ENCODE measurements at places on chromosomes 11 and 22.
A peak's percentile ranks its signal among the peaks of the same experiment; 100 is the strongest.

- DNase-seq: peak; percentile 97
Observed at GRCh38 chr11:64317961-64318765, at the start of gene PRDX5. Gene PRDX5, plus strand, starts transcription at chr11:64318121. Its CDS starts 95 bp downstream, at chr11:64318216.

DNA sequence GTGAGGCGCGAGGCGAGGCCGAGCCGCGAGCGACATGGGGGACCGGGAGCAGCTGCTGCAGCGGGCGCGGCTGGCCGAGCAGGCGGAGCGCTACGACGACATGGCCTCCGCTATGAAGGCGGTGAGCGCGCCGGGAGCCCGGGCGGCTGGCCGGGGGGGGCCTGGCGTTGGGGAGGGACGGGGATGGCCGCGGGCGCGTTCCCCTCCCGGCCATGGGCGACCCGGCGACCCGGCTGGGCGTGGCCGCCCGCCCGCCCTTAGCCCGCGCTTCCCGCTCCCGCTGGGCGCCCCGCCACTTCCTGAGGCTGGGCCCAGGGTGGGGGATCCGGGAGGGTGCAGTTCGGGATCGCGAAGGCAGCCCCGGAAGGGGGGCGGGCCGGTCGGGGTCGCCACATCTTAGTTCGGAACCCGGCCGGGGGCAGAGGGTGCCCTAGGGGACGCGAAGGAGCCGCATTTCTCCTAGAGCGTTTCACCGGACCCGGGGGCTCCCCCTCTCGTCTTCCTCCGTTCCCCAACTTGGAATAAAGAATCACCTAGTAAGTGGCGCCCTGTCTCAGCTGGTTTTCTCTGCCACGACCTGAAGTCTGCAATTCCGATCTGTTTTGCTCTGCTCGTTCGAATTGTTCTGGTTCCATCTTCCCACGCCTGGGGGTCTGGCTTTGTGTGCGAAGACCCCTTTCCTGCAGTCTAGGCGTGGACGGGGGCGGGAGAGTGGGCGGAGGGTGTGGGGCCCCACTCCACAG, 536 bp downstream of the YWHAH start:
- peak; percentile 22 for DNase-seq

DNA sequence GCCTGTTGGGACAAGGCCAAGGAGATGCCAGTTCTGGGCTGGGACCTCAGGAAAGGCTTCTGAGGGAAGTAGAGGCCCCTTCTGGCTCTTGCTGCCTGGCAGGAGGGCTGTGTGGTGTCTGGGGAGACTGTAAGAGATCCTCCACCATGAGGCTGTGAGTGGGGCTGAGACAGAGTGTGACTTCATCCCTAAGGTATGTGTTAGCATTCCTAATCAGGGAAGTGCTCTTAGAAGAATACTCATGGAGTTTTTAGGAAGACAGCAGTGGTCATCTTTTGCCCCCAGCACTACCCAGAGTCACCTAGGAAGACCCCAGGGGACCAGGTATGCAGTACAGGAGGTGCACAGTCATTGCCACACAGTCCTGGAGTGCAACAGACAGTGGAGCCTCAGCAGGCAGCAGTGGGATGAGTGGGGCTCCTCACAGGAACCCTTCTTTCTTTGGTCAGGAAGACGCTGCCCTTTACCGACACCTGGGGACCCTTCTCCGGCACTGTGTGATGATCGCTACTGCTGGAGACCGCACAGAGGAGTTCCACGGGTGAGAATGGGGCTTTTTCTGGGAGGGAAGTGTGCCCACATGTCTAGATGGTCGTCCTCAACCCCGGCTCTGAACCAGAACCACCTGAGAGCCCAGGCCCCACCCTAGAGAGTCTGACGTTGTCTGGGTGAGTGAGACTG, 2.8 kb downstream of the RIC8A start:
- peak; percentile 93 for DNase-seq

DNA sequence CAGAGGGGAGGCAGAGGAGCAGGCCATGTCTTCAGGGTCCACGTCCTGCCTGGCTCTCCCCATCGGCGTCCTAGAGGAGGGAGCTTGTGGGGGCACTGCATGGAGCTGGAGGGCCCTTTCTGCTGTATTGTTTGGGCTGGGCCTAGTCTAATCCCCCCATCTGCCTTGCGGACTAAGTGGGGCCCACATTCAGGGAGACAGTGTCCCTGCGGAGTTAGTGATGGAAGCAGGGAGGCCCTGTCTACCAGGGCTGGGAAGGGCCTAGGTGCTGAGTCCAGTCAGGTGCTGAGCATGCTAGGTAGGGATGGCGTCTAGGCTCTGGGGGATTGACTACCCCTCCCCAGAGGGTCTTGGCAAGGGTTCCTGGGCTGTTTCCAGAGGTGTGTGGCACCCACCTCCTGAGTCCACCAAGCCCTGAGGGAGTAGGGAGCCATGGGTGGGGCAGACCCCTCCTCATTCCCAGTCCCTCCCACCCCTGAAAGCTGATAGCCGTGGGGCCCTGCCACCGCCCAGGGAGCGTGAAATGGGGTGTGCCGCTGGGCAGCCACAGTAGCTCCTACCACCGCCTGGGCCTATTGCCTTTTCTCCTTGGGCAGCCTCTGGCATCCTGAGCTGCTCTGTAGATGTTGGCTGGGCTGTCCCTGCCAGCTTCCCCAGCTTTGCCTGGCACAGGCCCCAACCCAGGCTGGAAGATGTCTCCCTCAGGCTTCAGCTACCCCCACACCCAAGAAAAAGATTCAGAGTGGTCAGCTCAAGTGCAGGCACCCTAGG, 1.9 kb upstream of the POLD4 start:
- no peak for DNase-seq

DNA sequence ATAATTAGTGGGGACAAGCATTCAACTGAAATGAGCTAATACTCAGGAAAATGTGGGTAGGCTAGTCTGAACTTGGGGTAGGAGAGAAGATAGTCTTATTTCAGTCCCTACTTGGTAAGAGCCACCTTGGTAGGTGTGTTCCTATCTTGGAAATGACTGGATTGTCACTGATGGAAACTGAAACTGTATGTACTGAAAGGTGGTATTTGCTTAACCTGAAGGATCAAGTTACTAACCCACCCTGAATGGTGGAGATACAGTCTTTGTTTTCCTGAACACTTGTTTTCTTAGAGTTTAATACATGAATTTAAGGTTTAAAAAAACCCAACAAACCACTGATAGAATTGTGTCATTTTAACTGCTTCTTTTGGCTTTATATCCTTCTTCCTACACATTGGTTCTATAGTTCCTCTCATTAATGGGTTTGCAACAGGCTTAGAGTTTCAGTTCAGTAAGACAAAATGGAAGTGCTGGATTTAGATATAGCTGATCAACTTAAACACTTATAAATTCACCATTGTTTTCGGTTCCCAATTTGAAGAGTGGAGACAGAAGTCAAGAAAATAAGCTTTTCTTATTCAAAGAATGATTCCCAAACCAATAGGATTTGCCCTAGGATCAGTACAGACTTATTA, 4.2 kb downstream of the FAR1 start:
- DNase-seq: no peak

GRCh38 chr11:133705074-133705648, 140.2 kb downstream of the SPATA19 start:
- no peak for DNase-seq

- peak; percentile 61 for DNase-seq
Observed at GRCh38 chr11:123194337-123195187, 486 bp downstream of the CLMP start.

DNA sequence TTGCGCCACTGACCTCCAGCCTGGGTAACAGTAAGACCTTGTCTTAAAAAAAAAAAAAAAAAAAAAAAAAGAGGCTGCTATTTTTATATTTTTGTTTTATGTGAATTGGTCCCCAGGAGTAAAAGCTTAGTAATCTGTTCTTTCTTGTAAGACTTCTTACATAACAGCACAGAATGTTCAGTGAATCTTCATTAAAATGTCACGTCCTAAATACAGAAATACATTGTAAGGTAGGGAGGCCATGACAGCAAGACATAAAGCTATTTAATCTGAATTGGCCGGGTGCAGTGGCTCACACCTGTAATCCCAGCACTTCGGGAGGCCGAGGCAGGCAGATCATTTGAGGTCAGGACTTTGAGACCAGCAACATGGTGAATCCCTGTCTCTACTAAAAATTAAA, 64.2 kb downstream of the BID start:
- no peak for DNase-seq

DNA sequence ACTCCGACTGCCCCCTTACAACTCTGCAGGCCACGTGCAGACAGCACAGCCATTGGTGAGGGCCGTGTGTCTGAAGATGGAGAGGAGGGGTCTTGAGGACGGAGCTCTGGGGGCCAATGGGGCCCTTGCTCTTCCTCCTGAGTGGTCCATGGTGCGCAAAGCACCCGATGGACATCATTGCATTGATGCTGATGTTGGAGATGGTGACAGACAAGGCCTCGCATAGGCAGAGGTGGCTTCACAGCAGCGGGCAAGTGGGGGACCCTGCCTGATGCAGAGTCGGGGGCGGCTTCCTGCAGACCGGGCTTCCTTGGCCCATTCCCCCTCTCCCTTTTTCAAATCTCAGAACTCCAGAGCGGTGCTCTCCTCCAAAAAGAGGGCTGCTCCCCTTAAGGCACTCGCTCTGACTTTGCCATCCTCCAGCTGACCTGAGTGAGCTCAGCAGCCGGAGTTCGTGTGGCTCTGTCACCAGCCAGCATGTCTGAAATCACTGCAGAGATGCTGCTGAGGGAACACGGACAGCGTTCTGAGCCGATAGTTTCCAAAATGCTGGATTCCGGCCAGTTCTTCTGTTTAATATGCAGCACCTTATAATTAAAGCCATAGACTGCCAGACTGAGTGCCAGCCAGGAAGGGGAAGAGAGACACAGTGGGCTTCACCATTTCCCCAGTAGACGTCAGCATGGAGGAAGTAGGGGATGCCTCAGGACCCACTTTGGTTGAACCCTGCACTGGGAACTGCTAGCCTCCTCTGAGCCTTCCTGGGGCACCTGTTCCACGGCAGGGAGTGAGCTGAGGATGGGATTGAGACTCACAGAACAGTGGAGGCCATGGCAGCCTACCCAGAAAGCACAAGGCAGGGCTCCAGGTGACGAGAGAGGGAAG, 278.2 kb downstream of the BRD1 start:
- no peak for DNase-seq

DNA sequence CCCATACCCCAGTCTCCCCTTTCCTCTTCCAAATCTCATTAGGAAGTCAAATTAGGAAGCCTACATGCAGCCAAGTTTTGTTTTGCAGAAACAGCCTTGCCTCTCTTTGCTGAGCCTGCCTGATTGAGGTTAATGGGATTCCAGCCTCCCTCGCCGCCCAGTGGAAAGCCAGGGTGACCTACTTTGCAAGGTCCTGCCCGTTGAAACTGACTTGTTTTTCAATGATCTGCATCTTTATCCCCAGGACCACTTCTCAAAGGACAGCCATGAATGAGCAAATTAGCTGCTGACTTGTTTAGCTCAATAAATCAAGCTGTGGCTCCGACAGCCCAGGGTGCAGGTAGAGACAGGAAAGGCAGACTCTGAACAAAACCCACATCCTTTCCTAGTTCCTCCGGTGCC, 110.4 kb downstream of the RRAS2 start:
- no peak for DNase-seq

DNA sequence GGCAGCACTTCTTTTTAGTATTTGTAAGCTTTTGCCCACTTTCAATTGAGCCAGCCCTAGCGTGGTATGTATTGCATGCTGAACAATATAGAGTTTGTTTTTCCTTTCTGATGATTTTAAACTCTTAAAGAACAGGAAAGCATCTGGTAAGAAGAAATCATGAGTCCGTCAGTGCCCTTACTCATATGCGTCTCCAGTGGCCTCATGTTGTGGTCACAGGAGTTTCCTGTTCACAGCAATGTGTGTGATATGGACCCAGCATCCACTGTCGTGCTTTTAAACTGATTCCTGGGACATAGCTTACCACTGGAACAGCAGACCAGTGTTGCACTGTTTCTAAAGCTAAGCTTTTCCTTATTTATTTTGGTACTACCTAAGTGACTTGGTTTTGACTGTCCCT, 40.1 kb downstream of the BID start:
- DNase-seq: peak; percentile 42

DNA sequence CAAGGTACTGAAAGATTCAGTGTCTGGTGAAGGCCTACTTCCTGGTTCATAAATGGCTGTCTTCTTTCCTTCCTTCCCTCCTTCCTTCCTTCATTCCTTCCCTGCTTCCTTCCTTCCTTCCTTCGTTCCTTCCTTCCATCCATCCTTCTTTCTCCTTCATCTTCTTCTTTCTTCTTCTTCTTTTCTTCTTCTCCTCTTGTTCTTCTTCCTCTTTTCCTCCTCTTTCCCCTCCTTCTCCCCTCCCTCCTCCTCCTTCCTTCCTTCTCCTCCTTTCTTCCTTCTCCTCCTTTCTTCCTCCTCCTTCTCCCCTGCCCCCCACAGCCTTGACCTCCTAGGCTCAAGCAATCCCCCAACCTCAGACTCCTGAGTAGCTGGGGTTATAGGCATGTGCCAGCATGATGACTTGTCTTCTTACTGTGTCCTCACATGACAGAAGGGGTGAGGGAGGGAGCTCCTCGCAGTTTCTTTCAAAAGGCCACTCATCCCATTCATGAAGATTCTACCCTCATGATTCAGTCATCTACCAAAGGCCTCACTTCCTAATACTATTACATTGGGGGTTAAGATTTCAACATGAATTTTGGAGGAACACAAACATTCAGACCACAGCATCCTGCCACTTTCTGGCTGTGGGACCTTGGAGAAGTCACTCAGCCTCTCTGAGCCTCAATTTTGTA, 22.6 kb upstream of the CCDC134 start:
- DNase-seq: no peak

DNA sequence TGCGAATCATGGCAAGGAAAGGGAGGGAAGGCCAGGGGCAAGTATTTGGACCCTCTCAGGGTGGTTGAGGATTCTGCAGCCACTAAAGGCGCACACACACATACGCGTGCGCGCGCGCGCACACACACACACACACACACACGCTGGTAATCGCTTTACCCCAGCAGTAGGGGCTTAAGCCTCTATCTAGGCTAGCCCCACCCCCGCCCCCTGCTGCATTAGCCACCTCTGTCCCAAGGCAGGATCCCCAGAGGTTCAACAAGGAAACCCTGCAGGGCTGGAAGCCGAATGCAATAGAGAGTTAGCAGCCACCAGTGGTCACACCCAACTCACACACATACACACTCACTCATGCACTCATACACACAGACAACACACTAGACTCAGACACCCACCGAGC, 28.6 kb upstream of the ELFN2 start:
- no peak for DNase-seq

DNA sequence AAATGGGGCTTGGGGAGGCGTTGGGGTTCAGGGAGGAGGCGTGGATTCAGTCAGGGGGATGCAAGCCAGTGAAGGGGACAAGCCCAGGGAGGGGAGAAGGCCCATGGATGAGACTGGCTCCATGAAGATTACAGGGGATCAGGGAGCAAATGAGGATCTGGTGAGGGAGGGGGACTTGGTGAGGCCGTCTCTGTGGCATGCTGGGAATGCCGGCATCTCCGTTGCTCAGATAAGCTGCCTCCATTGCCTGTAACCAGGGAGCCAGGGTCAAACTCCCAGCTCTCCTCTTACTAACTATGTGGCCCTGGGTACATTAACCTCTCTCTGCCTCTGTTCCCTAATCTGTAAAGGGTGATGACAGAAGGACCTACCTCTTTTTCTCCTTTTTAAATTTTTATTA, 38.7 kb downstream of the TPBGL start:
- DNase-seq: no peak
